ENCODE measurements at places on chromosomes 4 and X.

GRCh38 chr4:140156529-140157171 lies 2.7 kb upstream of the MAML3 start:
- no peak for DNase-seq

DNA sequence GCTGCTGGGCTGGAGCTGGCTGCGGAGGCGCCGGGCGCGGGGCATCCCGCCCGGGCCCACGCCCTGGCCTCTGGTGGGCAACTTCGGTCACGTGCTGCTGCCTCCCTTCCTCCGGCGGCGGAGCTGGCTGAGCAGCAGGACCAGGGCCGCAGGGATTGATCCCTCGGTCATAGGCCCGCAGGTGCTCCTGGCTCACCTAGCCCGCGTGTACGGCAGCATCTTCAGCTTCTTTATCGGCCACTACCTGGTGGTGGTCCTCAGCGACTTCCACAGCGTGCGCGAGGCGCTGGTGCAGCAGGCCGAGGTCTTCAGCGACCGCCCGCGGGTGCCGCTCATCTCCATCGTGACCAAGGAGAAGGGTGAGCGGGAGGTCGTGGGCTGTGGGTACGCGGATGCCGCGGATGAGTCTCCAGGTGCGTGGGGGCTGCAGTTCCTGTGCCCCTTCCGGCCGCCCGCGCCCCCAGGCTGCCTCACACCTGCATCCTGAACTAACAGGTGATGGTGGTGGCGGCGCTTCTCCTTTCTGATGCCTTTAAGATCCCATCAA lies 499 bp downstream of the CYP2U1 start:
- DNase-seq: no peak

DNA sequence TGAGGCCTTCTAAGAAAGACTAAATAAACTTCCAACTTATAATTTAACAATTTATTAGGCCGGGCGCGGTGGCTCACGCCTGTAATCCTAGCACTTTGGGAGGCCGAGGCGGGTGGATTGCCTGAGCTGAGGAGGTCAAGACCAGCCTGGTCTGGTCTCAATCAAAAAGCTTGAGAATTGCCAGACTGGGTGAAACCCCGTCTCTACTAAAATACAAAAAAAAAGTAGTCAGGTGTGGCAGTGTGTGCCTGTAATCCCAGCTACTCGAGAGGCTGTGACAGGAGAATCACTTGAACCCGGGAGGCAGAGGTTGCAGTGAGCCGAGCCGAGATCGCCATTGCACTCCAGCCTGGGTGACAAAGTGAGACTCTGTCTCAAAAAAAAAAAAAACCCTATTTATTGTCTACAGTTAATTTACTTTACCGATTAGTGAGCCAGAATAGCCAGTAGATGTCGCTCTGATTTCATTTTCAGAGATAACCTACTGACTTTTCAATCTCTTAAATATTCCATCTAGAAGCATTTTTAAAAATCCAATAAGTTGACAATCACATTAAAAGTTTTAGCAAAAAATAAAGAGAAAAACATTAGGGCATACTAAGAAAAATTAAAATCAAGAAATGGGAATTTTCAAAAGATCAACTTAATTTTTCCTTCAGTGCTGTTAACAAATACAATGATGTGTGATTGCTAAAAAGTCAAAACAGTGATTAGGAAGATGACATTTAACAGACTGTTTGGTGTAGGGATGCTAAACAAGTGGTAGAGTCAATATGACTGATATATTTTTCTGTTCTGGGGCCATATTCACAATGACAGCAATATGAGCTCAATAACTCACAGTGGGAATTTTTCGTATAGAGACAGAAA lies 4.3 kb upstream of the SHROOM3 start:
- DNase-seq: no peak

DNA sequence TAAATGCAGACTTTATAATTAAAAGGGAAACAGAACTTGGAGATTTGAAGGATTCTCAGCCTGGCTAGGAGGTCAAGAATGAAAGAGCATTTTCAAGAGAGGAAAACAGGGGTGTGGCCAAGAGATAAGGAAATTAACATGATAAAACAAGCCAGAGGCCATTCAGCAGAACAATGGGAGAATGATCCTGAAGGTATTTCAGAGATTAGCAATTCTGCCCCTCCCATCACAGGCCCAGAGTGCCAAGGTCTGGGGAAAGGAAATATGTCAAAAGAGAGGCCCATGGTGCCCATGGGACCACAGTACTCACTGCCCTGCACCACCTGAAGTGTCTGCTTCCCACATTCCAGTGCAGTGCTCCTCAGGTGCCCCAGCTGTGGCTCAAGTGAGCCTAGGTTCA lies 188.5 kb upstream of the STS start:
- DNase-seq: no peak

DNA sequence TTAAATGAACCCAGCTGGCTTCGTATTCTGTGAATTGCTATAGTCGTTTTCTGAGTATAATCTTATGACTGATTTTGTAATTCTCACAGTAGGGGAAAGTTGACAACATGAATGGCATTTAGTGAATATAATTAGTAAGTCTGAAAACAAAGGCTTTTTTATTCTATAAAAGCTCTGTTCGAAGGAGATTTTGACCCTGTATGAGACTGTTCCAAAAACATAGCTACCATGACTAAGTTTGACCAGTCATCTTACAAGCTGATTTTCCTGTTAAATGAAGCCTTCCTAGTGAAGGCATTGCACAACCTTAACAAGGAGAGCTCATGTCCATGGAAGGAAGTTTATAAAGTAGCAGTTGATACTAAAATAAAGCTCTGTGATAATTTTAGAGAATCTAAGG lies 242.3 kb downstream of the RPA4 start:
- DNase-seq: no peak
